ENCODE measurements at places on chromosomes 6 and 20.

DNA sequence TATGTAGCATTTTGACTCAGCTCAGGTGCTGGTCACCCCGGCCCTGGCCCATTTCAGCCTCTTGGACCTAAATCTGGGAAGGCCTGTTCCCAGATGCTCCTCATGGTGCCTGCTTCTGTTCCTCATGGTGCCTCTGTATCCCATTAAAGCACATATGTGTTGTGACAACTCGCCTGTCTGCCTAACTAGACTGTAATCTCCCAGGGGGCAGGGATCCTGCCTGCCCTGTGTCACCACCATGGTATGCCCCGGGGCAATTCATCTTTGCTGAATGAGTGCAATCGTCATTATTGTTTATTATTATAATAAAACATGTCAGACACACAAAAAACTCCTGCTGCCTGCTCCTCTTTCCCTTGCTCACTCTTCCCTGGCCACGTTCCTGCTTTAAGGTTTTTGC, 62.0 kb downstream of the ZFP64 start:
- DNase-seq = no peak

DNA sequence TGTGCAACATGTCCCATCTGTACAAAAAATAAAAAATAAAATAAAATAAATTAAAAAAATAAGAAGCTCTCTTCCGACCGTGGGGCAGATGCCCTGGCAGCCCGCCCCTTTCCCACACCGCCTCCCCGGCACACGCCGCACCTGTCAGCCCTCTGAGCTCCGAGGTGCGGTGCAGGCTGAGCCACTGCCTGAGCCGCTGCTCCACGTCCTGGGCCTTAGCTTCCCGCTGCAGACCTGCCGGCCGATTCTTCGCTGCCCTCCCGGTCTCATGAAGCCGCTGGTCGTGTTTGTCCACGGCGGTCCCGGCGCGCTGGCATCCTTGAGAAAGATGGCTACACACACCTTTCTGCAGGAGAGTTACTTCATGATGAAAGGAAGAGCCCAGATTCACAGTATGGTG, 10.7 kb upstream of the CLPSL2 start:
- no peak for DNase-seq

DNA sequence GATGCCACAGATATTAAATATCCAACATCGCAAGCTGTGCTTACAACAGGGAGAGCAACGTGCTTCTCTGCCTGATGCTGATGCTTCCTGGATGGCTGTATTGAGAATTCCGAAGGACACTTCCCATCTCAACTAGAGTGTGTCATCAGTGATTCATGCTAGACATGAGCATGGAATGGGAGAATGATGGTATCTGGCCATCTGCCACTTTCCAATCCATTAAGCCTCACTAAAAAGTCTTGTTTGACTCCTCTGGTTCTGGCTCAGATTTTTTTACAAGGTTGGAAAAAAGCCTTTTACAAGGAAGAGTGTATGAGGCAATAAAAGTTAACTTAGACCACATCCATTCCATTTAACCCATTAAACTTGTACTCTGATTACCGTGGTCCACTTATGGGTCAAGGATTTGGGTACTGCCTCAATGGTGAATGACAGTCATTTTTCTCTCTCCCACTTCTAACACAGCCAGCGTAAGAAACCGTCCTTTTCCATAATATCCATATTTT, 265.3 kb downstream of the UST start:
- DNase-seq = no peak

DNA sequence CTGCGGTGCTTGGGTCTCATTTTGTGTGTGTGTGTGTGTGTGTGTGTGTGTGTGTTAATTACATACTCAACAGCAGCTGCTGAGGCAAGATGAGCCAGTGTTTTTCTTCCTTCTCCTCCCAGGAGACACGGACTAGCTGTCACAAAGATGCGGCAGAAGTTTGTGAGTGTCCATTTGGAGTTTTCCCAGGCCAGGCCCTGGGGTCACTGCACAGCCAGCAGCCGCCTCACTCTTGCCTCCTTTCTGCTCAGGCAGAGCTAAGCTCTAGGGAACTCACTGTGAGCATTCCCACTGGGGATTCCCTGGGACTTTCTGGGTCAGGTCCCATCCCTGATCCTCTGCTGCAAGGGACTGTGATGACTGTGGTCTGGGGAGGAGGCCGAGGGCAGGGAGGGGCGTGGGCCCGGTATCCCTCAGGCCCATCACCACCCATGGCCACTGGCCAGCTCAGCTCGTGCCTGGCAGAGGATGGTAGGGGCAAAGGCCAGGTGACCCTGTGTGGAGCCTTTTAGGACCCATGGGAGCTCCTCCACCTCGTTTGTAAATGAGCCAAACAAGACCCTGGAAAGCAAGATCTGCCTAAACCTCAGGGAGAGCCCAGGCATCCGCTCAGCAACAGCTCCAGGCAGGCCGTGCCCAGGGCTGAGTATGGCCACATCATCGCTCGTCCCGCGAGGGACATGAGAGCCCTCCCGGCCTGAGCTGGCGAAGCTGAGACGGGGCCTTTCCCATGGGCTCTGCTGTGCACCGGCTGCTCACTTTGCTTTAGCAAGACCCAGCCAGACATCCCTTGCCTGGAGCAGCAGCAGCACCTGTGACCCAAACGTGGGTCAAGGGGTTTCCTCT, 102.0 kb downstream of the PSMB1 start:
- no peak for DNase-seq

DNA sequence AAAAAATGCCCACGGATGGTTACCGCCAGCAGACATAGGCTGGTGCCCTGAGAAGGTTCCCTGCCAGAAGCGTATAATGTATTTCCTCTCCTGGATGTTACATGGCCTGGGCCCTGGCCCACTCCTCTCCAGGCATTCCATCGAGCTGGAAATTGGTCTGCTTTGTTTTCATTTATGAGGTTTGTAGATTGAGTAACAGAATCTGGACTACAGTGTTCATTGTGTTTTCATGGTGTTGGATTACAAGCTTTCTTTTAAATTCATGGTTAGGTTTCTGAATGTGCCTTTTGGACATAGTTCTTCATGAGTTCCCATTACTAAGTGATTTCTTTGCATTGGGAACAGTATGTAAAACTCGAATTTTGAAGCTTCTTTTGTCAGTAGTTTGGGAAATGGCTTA, 6.4 kb downstream of the TIAM2 start:
- no peak for DNase-seq

DNA sequence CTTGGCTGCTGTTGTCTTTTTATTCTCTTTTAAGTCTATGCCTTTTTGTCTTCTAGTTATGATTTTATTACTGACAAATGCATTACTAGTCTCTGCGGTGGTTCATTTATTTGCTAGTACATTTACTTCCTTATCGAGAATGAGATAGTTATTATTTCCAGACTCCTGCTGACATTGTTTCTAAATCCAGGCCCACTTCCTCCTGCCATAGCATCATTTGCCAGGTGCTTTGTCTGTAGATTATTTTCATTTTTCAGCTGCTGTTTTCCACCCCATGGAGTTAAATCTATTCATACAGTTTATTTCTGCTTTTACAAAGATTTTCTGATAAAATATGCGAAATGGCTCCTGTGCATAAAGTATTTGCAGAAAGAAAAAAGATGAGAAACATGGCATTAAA, 459.7 kb downstream of the MMUT start:
- DNase-seq = no peak

GRCh38 chr6:104940893-104941728, 15.8 kb upstream of the LIN28B start:
- no peak for DNase-seq

GRCh38 chr6:145822456-145822855, 7.9 kb upstream of the FBXO30 start:
- DNase-seq = no peak

DNA sequence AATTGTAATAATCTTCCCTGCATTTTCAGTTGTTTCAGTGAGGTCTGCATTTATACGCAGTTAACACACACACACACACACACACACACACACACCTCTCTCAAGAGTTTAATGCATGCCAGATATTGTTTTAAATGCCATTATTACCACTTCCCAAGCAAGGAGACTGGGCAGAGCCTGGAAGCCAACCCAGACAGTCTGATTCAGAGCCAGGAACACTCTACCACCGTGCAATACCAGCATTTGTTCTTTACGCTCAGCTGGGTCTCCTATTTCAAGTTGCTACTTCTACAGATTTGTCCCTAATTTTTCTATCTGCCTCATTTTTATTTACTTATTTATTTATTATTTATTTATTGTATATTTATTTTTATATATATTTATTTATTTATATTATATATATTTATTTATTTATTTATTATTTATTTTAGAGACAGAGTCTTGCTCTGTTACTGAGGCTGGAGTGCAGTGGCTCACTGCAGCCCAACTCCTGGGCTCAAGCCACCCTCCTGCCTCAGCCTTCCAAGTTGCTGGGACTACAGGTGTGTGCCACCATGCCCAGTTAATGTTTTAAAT, 68.4 kb downstream of the PCSK2 start:
- no peak for DNase-seq

- no peak for DNase-seq
Measured at GRCh38 chr6:85135376-85136094, 314.3 kb upstream of the NT5E start.

DNA sequence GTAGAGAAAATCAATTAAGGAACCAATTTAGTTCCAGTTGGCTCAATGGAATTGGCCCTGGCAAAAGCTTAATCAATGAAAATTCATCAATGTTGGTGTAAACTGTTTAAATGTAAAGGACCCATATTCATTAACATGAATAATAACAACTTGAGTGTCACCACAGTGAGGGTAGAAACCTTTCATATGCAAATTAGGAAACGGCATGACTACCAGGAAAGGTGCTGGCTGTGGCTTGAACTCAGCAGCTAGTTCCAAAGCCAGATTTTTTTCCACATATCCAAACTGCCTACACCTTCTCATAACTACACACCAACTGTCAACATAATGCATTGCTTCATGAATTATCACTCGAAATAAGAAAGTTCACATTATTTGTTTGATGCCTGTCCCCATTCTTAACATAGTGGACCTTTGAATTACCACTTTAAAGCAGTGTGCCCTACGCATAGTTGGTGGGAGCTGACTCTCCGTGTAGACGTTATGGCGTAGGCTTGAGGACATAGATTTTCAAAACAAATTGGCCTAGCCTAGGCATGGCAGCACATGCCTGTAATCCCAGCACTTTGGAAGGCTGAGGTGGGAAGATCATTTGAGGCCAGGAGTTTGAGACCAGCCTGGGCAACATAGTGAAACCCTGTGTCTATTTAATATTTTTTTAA, 19.7 kb downstream of the PBOV1 start:
- no peak for DNase-seq

GRCh38 chr6:152696522-152696921, 1.2 kb upstream of the MYCT1 start:
- DNase-seq = no peak

GRCh38 chr6:113635222-113635986, 221.7 kb upstream of the MARCKS start:
- DNase-seq = no peak

GRCh38 chr20:47316776-47317126, 39.7 kb downstream of the ZMYND8 start:
- DNase-seq = no peak

DNA sequence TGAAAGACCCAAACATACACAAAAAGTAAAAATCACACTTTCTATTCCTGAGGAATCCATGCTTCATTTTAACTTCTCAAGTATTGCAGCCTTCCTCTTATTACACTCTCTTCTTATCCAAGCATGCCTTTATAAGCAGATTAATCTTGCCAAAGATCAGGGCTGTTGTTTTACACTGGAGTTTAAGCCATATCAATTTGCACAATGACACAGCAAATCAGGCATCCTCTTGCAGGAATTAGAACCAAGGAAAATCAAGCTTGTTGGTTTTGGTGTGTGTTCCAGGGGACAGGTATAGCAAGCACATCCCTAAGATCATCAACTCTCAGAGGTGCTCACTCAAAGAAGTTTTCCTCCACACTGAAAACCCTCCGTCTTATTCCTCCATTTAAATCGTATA, 69.5 kb downstream of the CYP39A1 start:
- DNase-seq = no peak

GRCh38 chr6:134437376-134437775, 119.5 kb upstream of the SGK1 start:
- DNase-seq = peak; percentile 63

GRCh38 chr6:96521306-96521643, 331 bp upstream of the UFL1 start:
- DNase-seq = no peak

GRCh38 chr20:22507240-22507961, 77.0 kb downstream of the FOXA2 start:
- DNase-seq = no peak

GRCh38 chr6:72922401-72922800, 300.5 kb downstream of the KCNQ5 start:
- no peak for DNase-seq

GRCh38 chr6:117110737-117111136, 154.6 kb upstream of the VGLL2 start:
- DNase-seq = no peak

DNA sequence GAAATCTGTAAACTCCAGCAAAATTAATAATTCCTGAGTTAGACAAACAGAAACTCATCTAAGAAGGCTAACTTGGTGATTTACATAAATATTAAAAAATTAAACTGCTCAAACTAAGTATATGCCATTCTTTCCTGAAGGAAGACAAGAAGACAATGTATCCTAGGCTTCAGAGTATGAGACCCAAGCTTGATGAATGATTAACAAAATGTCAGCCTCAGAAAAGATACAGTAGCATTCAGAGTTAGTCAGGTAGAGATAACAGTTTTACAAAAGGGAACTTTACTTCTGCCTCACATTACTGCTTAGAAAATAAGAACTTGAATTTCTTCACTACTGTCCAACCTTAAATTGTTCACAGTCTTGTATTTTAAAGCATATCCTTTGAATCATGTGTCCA, 12.0 kb downstream of the CSNK2A1 start:
- DNase-seq = no peak

- DNase-seq = no peak
Measured at GRCh38 chr6:151110576-151110905, 129.2 kb upstream of the AKAP12 start.

GRCh38 chr20:44792796-44793195, 17.6 kb downstream of the RIMS4 start:
- DNase-seq = no peak

DNA sequence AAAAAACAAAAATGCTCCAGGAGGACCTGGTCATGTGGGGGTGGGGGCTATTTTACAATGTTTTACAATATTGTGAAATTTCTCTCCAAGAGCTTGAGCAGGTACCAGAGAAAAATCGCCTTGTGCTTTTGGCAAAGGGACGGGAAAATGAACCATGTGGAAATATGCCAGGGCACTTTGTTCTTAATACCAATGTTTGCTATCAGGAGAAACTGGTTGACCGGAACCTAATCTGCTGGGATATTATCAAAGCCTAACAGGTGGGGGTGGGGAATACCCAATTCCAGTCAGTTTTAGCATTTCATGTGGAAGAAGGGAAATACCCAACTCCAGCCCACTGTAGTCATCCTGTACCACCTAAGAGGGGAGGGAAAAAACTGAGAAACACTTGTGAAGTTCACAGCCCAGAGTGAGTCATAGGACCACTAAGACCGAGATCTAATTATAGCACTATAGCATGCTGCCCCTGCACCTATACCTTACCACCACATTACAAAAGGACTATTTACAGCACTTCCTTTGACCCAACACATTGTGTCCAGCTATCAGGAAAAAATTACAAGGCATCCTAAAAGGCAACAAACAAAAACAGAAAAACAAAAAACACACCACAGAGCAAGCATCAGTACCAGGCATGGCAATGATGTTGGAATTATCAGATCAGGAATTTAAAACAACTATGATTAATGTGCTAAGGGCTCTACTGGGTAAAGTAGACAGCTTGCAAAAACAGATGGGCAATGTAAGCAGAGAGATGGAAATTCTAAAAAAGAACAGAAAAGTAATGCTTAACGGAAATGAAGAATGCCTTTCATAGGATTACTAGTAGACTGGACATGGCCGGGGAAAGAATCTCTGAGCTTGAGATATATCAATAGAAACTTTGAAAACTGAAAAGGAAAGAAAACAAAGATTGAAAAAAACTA, 84.1 kb upstream of the POPDC3 start:
- no peak for DNase-seq

Data from CD4-positive, alpha-beta T cell treated with Interleukin-4 for 4 hours (primary cell).